Bronchial epithelial cell (primary cell): ENCODE measurements at places on chromosomes 3 and 15. TPM values are rescaled to one million over a fixed set of nuclear protein-coding genes. Genes with fewer than 3 reads are reported as not detected.
A peak's percentile ranks its signal among the peaks of the same experiment; 100 is the strongest.

Gene PLSCR5
- total RNA-seq, result not detected in 2 replicates

- no peak for DNase-seq
Observed at GRCh38 chr3:89613241-89613640, 505.8 kb downstream of the EPHA3 start.

Gene ACTRT3
- total RNA-seq, result 0.64 and 1.1 TPM in 2 replicates

GRCh38 chr3:148991219-148992026, at the start of gene GYG1:
TSS of gene GYG1 (plus strand) at chr3:148991540. CDS start at chr3:148991641, 101 bp downstream.
- DNase-seq, result peak; percentile 62

GRCh38 chr15:62649793-62650420, 392.6 kb upstream of the TPM1 start:
- no peak for DNase-seq

DNA sequence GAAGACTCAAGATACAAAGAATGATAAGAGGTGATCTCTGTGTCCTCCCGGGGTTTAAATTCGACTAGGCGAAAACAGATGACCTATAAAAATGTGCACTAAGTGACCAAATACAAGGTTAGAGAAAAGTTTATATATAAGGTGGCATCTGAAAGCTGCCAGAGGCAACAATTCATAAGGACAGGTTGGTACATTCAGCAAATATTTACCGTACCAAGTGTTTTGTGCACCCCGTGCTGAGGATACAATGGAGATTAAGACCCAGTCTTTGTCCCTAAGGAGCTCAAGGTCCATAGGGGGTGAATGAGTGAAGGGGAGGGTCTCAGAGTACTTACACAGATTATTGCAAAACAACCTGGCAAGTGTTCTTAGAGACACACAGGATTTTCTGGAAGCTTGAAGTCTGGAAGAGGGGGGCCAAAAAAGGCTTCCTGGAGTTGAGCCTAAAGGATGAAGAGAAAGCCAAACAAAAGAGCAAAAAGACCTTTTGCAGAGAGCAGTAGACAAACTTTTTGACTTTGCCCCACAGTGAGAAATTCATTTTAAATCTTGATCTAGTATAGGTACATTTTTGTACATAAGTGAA, 71.4 kb upstream of the LRIG1 start:
- no peak for DNase-seq

DNA sequence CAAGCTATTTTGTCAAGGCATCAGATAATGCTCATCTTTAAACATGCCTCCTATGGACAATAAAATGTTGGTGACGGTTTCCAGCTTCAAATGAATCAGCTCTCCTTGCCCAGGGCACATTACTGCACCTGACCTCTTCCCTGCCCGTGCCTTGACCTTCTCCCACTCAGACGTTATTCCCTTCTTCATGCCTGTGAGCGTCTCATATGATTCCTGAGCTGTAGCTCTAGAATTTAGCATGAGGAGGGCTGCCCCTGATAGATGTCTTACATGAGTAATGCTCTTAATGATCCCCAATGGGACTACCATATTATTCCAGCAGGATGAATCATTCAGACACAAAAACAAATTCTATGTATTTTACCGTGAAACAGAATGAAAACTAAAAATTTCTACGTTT, 762.7 kb downstream of the ROBO1 start:
- no peak for DNase-seq

- DNase-seq, result no peak
Observed at GRCh38 chr15:31379042-31379441, 52.4 kb downstream of the KLF13 start.

DNA sequence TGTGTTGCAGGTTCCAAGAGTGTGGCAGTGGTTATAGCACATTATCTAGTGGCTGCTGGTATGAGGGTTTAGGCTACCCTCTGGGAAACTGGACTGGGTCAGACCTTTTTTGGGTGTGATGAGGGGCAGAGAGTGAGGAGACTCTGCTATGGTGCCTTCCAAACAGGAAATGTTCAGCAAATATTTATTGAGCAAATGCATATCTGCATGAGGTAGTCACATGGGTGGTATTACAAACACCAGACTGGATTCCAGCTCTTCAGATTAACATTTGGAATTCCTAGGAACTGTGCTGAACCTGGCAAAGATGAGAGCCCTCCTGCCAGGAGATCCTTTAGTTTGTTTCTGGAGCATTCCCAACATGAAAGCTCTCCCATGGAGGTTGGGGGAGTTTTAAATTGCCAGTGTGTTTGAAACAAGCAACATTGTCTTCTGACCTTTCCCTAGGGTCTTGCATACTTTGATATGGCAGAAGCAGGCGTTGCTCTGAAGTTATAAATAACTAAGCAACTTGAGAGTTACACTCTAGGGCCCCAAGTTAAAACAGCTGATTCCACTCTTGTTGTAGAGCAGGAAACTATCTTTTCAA, 341.2 kb upstream of the C2CD4B start:
- peak; percentile 28 for DNase-seq

Gene GPD1L
- 21.3 and 28.9 TPM in 2 replicates for total RNA-seq

GRCh38 chr15:72237853-72238224, 6.8 kb upstream of the PKM start:
- peak; percentile 49 for DNase-seq
